ENCODE measurements at places on chromosomes 2 and 18.

- no peak for DNase-seq
Measured at GRCh38 chr2:203002054-203002821, 12.4 kb upstream of the NBEAL1 start.

GRCh38 chr2:29223851-29224692 lies 108.9 kb downstream of the CLIP4 start:
- no peak for DNase-seq

- DNase-seq = no peak
Measured at GRCh38 chr18:25141886-25142285, 210.1 kb downstream of the ZNF521 start.

DNA sequence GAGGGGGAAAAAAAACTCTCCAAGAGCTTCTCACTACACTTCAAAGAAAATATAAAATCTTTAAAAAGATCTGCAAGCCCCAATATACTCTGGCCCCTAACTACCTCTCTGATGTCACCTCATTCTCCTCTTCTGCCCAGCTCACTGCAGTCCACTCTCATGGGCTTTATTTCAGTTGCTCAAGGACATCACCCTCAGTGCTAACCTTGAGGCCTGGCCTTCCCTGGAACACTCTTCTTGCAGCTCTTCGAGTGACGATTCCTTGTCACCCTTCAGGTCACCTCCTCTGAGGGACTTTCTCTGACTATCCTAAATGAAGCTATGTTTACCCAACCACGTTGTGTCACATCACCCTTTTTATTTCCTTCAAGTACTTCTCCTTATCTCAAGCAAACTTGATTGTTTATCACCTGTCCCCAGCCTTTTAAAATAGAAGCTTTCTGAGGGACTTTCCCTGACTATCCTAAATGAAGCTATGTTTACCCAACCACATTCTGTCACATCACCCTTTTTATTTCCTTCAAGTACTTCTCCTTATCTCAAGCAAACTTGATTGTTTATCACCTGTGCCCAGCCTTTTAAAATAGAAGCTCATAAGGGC lies 10.4 kb downstream of the RTTN start:
- no peak for DNase-seq

DNA sequence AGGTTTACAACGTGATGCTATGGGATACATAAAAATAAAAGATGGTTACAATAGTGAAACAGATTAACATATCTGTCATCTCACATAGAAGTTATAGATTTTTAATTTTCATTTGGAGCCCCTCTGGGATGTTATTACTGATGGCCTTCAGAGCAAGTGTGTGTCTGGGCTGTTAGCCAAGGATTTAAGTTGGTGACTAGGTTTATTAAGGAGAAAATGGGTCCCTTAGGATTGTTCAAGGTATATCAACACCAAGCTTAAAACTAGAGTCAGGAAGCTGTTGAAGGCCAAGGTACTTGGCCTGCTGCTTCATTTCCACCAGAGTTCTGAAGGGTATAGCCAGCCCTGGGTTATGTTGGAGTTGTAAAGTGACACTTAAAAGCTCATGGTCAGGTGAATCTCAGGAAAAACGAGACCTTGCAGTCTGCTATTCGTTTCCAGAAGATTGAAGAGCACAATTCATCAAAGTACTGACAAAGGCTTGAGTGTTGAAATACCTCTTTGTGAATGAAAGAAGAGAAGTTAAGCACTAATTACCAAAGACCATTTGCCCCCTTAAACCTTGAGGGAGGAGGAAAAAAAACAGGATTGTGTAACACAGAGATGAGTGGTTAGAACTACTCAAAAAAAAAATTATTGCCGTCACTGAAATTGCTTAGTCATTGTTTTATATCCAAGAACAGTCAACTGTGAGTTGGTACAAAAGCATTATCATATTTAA lies 48.4 kb downstream of the MAP2 start:
- no peak for DNase-seq

DNA sequence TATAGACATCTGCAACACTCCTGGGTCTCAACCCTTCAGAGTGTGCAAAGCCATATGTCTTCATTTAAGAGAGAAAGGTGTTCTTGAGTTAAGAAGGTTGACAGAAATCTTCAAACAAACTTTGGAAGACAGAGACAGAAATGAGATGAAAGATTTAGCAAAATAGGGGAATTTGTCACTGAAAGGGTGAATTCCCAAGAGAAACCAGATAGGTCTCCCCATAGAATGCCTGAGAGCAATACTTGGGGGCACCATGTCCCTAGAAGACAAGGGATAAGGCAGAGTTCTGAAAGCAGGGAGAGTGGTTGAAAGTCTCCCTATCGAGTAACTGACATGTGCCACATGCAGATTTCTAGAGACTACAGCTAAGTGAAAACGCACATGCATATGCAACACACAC lies 50.0 kb downstream of the AP1S3 start:
- no peak for DNase-seq

- DNase-seq = peak; percentile 50
Measured at GRCh38 chr2:173990970-173991819, 26.0 kb upstream of the SP3 start.

DNA sequence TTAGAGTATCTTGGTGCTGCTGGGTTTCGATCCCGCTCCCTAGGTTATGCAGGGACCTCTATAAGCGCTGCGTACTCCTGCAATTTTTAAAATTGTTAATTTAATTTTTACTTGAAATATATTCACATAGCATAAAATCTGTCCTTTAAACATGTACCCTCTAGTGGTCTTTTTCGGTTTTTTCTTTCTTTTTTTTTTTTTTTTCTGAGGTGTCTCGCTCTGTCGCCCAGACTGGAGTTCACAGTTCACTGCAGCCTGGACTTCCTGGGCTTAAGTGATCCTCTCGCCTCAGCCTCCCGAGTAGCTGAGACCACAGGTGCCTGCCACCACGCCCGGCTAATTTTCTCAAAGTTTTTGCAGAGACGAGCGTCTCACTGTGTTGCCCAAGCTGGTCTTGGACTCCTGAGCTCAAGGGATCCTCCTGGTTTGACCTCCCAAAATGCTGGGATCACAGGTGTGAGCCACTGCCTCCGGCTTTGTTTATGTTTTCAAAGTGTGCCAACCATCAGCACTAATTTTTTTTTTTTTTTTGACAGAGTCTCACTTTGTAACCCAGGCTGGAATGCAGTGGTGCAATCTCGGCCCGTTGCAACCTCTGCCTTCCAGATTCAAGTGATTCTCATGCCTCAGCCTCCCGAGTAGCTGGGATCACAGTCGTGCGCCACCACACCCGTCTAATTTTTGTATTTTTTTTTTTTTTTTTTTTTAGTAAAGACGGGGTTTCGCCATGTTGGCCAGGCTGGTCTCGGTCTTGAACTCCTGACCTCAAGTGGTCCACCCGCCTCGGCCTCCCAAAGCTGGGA lies 585 bp upstream of the MOB1A start:
- no peak for DNase-seq

DNA sequence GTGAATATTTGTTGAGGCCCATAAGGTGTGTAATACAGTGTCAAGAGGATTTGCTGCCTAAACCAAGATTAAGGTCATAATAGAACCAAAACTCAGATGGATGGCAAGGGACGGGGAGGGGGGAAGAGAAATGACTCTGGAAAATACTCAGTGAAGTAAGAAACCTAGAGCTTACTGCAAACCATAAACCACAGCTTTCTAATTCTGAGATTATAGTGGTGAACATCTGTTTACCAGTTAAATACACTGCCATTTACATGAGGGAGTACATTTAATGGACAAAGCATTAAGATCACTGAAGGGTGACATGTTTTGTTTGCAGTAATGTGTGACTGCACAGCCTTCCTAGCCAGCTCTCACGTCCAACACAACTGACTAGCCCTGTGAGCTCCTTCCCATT lies 19.8 kb downstream of the EVX2 start:
- DNase-seq = no peak

DNA sequence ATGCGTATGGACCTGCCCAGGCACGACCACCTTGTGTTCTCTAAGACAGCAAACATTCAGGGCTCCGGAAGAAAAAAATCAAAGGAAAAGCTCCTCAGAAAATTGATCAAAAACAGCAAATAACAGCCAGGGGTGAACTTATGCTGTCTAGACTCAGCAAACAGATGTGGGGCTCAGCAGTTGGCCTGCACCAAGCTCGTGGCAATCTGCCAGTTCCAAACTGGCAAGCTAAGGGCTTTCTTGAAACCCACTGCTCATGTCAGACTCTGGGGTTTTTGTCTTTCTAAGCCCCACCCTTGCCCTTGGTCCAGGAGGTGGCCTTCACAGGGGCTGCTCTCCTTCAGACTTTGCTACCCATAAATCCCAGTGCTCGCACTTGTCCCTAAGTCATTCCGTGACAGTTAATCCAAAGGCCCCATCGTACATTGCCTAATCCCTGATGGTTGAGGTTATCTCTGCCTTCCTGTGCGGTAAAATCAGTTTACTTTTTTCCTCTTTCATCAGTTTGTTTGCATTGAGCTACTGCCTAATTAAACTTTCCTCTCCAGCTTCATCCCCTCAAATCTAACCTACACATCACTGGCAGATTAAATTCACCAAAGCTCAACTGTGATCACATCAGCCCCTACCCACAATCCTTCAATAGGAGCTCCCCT lies 408.0 kb downstream of the LRATD1 start:
- no peak for DNase-seq

- no peak for DNase-seq
Measured at GRCh38 chr2:96354492-96354891, 18.9 kb downstream of the NCAPH start.

GRCh38 chr2:12718711-12719399 lies 2.1 kb downstream of the TRIB2 start:
- DNase-seq = no peak

GRCh38 chr2:167608487-167608886 lies 638.9 kb downstream of the STK39 start:
- DNase-seq = no peak
